CD4-positive, CD25-positive, alpha-beta regulatory T cell (primary cell): ENCODE measurements at places on chromosomes 3 and 15. TPM values are rescaled to one million over a fixed set of nuclear protein-coding genes. Genes with fewer than 3 reads are reported as not detected.

DNA sequence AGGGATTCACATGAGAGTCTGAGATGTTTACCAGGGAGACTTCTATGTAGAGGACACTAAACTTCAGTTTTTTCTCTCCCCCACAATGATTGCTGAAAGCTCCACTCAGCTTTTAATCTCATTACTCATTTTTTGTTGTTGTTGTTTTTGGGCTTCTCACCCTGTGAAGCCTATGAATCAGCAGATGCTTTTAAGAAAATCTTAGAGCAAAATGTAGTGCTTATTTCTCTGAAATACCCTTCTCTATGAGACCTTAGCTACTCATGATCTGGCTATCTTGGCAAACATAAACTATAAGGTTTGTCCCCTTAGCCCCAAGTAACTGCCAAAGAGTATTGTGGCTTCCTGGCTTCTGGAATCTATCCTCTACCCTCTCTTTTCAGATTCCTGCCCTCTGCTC, 537.3 kb downstream of the OCA2 start:
- no peak overlapping the region for H3K4me3 ChIP-seq
- H3K27me3 ChIP-seq: no peaks in the 10 kb centered on the region
- DNase-seq: no peak

DNA sequence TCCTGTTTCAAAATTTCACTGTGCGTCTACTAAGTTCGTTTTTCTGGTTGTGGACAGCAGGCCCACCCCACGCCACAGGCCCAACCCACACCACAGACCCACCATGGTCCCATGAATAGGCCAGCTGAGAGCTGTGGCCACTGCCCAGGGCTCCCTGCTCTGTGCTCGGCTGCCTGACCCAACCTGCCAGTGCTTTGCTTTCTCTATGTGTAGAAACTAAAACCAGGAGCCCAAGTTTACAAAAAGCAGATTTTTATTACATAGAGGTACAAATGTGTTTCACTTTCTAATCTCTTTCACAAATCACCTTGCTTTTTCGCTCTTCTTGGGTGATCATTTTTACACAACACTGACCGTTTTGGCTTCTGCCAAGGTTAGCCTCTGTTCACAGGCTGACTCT, 69.1 kb downstream of the HERC2 start:
- H3K4me3 ChIP-seq: no peak overlapping the region
- no peaks in the 10 kb centered on the region for H3K4me1 ChIP-seq
- H3K27me3 ChIP-seq: no peaks in the 10 kb centered on the region
- no peak for DNase-seq
- H3K36me3 ChIP-seq: peaks cover 62% of the 10 kb centered on the region

- no peaks in the 10 kb centered on the region for H3K4me1 ChIP-seq
- H3K27me3 ChIP-seq: no peaks in the 10 kb centered on the region
- H3K4me3 ChIP-seq: no peak overlapping the region
- no peak for DNase-seq
Measured at GRCh38 chr3:154590675-154591384, 160.8 kb upstream of the GPR149 start.

GRCh38 chr15:34241376-34242330, 16.8 kb downstream of the EMC4 start:
- H3K27ac ChIP-seq: peak overlapping the region; percentile 51
- no peaks in the 10 kb centered on the region for H3K4me1 ChIP-seq

DNA sequence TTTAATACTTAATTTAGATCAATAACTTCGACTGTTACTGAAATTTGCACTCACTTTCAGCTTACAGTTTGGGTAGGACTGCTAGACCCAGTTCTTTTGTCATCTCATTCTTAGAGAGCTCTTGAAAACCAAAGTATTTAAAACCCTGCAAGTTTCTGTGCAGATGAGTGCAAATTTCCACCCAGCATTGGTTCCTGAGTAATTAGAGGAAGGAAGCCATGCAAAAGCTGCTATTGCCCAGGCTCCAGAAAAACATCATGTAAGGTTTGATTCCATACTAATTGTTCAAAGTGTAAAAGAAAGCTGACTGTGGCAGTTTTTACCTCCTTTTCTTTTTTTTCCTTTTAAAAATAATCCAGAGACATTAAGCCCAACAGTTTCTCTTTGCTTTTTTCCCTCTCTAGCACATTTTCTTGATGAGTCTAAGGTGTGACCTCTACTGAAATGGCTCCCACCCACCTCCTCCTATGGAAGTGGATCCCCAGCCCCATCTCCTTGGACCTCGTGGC, 30.3 kb downstream of the ABHD2 start:
- no peaks in the 10 kb centered on the region for H3K4me1 ChIP-seq
- H3K27ac ChIP-seq: no peak overlapping the region
- H3K4me3 ChIP-seq: no peak overlapping the region
- DNase-seq: no peak

Gene LEKR1
- total RNA-seq: 0.99 TPM

Gene CPNE4
- total RNA-seq: not detected
